Ureter (tissue), 1 donor: ENCODE measurements at places on chromosomes 1 and 21. TPM values are rescaled to one million over a fixed set of nuclear protein-coding genes. Genes with fewer than 3 reads are reported as not detected.

VANGL2 gene
- total RNA-seq, result 12.7 TPM

SFN gene
- 93.7 TPM for total RNA-seq

FAM3B gene
- 116 TPM for total RNA-seq

CFHR4 gene
- not detected for total RNA-seq

CLCNKB gene
- total RNA-seq, result 0.65 TPM

NSL1 gene
- total RNA-seq, result 35.5 TPM

UBXN10 gene
- 3.6 TPM for total RNA-seq

DNA sequence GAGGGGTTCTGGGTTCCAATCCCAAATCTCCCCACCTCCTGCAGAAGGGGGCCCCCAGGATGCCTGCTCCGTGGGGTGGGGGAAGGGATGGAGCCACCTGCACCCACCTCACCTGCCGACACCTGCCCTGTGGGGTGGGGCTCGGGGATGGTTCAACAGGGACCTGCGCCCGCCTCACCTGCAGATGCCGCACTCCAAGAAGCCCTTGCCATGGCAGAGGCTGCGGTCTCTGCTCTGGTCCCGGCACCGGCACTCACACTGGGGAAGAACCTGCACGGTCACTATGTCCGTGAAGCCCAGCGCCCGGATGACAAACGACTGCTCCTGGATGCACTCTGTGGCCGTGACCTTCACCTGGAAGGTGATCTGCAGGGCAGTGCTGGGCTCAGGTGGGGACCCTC lies 18.1 kb upstream of the PTTG1IP start:
- DNase-seq, result no peak

- DNase-seq, result no peak
These were observed 155.9 kb downstream of the PEX14 start for GRCh38 chr1:10630661-10631120.

GRCh38 chr1:117929343-117930172 lies at the start of the genes GDAP2 and WDR3:
TSS of gene GDAP2 (minus strand) at chr1:117929621. CDS start at chr1:117920357, 9,264 bp downstream.
TSS of gene WDR3 (plus strand) at chr1:117929739. CDS start at chr1:117933320, 3,581 bp downstream.
- peak; percentile 97 for DNase-seq

DNA sequence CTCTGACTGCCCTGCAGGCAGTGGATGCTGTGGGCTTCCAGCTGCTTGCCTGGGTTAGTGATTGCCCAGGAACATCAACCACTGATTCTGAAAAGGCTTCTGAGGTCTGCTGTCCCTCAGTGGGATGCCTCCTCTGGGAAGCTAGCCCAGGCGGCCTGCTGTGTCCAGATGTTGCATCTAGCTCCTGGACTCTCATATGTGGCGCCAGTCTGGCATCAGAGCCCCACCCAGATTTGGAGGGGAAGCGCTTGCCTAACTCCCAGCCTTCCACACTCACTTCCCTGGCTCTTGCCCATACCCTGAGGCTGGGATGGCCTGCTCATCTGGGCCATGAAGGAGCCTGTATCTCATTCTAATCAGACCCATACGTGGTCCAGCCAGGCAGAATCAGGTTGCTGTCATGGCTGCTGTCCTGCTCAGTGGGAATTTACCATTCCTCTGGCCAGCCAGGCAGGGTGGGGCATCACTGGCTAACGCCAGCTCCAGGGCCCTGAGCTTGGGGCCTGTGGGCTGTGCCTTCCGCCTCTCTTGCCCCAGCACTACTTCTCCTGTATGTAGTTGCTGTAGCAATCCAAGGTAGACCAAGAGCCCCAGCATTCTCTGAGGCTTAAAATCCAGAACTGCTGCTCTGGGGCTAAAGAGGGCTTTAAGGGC lies 4.1 kb downstream of the CSF1 start:
- DNase-seq, result no peak

- DNase-seq, result no peak
These were observed 21.0 kb downstream of the SDE2 start for GRCh38 chr1:225977937-225978748.

- DNase-seq, result no peak
These were observed 9.9 kb downstream of the CLCA1 start for GRCh38 chr1:86478416-86479156.

- DNase-seq, result no peak
These were observed 164.5 kb downstream of the PRDM16 start for GRCh38 chr1:3233551-3233950.

GRCh38 chr1:114468710-114469468 lies 42.1 kb downstream of the TRIM33 start:
- no peak for DNase-seq

DNA sequence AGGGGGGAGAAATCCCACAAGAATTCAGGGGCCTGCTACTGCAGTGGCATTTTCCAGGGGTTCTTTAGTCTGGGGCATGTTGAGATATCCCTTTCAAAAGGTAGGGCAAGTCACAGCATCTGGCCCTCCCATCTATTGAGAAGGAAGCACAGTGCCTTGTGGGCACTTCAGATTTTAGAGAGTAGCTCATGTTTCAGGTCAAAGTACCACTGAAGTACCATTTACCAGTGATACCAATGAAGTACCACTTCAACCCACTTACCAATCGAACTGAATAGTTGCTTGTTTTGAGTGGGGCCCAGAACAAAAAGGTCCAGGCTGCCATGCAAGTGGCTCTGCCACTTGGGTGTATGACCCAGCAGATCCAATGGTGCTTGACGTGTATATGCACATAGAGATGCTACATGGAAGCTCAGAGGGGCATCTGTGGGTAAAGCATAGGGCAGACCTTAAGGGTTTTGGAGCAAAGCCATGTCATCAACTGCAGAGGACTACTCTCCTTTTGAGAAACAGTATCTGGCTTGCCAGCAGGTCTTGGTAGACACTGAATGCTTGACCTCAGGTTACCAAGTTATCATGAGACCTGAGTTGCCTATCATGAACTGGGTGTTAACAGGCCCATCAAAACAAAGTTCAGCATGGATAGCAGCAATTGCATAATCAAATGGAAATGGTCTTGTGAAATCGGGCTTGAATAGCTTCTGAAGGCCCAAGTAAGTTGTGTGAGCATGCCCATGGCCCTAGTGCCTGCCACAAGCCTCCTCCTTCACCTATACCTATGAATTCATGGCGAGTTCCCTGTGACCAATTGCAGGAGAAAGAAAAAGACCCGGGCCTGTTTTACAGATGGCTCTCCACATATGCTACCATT lies 23.5 kb downstream of the PLA2G2D start:
- DNase-seq, result no peak

GRCh38 chr1:203306089-203306964 lies 1.0 kb downstream of the BTG2 start:
- peak; percentile 96 for DNase-seq

GRCh38 chr1:244659694-244660093 lies 6.8 kb downstream of the DESI2 start:
- no peak for DNase-seq

DNA sequence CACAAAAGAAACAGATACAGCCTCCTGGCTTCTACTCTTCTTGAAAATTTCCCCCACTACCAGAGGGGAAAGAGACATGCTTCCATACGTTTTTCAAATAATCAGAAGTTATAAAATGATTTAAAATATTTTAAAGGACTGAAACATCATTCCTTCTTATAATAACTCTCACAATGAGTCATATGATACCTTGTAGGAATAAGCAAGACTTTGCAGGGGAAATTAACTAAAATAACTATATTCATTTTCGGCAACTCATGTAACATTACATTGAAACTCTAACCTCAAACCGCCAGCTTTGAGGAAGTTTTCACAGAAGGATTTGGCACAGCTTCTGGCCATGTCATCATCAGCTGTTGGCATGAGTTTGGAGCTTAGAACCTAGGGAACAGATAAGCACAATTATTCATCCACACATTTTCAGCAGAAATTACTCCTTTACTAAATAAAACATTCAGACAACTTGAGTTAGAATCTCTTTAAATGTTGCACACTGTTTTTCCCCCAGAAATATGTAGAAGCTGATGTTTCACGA lies 85.9 kb downstream of the USP24 start:
- no peak for DNase-seq

- DNase-seq, result no peak
These were observed 21.1 kb downstream of the C2CD2 start for GRCh38 chr21:41932576-41933312.

GRCh38 chr1:24968941-24969585 lies 39.0 kb upstream of the RUNX3 start:
- no peak for DNase-seq
